Cardiac septum (tissue), 1 donor: ENCODE measurements at places on chromosomes 7 and 10.

DNA sequence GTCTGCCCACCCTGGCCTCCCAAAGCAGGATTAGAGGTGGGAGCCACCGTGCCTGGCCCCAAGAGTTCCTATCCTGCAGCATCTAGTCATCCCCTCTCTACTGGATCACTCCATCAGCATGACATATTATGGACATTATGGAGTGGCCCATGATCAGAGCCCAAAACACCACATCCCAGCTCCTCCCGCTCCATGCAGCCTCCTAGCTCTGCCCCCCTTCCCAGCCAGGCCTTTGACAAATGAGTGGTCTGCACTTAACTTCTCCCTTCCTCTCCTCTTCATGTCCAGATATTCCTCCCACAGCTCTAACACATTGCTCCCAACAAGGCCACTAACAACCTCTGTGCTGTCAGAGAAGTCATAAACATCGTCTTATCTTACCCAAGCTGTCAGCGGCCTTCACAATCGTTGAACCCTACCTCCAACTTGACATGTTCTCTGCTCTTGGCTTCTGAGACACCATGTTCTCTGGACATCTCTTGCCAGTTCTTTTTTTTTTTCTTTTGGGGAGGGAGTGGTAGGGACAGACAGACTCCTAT lies 187.6 kb downstream of the NSUN6 start:
- DNase-seq = no peak

DNA sequence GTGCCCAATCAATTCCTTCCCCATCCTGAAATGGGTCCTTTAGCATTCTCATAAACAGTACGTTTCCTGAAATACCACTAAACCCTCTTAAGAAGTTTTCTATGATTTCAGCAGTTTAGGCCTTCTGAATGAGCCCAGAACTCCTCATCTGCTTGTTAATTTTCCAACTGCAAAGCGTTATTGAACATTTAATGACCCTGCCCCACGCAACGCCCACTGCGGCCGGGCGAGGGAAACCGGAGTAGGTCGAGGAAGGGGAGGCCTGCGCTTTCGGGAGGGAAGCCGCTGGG lies 608 bp upstream of the UBN2 start:
- DNase-seq = no peak

GRCh38 chr7:47066976-47067614 lies 514.8 kb downstream of the TNS3 start:
- no peak for DNase-seq

GRCh38 chr10:66281327-66281726 lies 644.5 kb upstream of the LRRTM3 start:
- DNase-seq = no peak

- DNase-seq = no peak
These were observed 526.7 kb upstream of the NRP1 start for GRCh38 chr10:33861016-33861704.
